ENCODE measurements at places on chromosomes 4 and X. TPM values are rescaled to one million over a fixed set of nuclear protein-coding genes. Genes with fewer than 3 reads are reported as not detected.

DNA sequence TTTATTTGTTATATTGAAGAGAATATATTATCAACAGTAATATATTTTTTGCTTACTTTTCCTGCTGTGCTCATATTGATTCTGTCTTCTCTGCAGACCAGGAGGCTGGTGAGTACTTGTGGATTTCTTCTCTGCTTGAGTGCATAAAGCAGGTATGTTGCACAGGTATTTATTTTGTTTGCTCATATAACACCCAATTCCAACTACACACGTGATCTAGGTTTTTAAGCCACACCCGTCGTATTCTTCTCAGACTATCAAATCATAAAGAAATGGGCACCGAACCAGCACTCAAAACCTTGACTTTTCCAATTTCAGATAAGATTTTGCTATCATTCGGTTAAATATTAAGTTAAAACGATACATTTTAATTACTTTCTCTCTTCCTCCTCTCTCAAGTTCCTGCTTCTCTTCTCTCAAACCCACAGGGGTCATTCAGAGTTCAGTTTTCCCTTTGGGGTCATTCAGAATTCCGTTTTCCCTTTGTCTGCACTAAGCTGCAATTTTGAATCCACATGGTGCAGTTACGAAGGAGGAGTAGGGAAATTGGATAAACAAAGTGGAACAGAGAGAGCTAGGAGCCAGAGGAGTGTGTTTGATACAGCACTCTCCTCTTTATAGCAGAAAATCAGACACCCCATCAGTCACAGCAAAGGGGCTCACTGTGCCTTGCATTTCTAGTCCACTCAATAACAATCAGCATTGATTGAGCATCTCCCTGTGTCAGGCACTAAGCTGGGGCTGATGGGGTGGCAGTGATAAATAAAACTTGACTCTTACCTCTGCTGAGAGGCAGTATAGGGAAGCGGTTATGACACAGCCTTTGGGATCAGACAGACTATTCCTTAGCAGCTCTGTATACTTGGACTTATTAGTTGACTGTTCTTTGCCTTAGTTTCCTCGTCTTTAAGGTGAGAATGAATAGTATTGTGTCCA, at the start of gene ADH1C:
TSS of gene ADH1C (minus strand) at position 145 of the 936 bp plus-strand sequence. CDS start at position 74, 71 bp downstream.
- ATAC-seq, result no peak

The FRMD7 gene
- total RNA-seq, result not detected

DNA sequence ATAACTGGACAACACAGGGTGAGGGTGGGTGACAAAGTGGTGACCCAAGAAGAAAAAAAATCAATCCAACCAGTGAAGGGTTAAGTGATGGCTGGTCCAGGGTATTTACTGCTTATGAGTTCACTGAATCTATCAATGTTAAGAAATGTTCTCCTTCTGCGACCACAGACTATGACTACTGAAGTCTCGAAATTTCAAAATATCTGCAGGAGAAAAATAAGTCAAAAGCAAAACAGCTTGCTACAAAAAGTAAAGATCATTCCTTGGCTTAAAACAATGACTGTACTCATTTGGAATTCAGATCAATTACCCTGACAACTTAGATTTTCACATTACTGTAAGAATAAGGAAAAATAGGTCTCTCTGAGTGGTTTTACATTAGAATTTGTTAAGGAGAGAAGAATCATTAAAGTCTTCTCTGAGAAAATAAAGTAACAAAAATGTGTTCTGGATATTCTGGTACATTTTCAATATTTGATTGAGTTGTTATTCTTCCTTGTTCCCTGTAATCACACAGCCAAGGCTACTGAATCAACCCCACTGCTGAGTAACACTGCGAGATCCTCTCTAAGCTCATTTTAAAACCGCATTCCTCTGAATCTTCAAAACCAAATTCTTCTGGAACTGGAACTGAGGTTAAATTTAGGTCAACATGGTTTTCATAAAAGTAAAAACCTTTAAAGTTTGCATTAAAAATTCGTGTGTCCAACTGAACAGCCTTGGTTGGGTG, 22.7 kb downstream of the SMPX start:
- no peak for ATAC-seq

DNA sequence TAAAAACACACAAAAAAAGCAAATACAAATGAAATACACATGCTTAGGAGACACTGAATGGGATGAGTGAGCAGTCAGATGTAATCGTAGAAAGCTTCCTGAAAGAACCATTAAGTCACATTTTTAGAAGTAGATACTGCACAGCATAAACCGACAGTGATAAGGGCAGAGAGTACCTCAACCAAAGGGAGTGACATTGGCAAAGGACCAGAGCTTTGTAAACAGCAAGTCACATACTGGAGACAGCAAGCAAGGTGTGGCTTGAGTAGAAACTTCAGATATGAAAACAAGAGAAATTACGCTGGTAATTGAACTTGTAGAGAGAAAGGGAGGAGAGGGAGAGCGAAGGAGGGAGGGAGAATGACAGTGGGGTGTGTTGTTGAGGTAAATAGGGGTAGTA, 92.0 kb downstream of the CHRDL1 start:
- no peak for ATAC-seq

DNA sequence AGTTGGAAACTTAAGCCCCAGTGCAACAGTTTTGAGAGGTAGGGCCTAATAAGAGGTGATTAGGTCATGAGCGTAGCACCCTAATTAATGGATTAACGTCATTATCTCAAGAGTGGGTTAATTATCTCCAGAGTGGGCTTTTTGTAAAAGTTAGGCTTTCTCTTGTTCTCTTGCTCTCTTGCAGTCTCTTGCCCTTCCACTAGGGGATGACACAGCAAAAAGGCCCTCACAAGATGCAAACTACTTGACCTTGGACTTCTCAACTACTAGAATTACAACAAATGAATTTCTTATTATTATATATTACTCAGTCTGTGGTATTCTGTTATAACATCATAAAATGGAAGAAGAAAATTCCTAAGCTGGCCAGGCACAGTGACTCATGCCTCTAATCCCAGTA, 22.1 kb upstream of the NDST3 start:
- ATAC-seq, result no peak

The ADH6 gene
- total RNA-seq, result not detected

DNA sequence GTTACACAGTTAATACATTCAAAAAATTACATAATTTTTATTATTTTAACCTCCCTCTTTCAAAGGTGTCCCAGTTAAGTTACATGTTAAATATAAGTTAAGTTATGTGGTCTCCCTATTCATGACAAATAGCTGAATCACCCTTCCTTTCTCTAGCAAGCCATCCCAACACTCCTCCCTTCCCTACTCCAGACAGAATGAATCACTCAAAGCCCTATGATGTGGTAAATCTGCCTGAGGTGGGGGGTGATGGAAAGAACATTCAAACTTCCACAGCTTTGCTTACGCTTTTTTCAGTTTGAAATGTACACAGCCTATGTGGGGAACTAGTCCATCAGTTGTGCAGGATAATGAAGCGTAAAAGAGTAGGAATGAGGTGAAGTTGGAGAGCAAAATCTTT, 90.2 kb downstream of the CXCL13 start:
- no peak for ATAC-seq

GRCh38 chrX:72141372-72142004, 9.8 kb upstream of the RTL5 start:
- ATAC-seq, result no peak

GRCh38 chrX:122517786-122518185, 666.3 kb upstream of the GRIA3 start:
- ATAC-seq, result no peak

The FAM133A gene
- 0.12 TPM for total RNA-seq

DNA sequence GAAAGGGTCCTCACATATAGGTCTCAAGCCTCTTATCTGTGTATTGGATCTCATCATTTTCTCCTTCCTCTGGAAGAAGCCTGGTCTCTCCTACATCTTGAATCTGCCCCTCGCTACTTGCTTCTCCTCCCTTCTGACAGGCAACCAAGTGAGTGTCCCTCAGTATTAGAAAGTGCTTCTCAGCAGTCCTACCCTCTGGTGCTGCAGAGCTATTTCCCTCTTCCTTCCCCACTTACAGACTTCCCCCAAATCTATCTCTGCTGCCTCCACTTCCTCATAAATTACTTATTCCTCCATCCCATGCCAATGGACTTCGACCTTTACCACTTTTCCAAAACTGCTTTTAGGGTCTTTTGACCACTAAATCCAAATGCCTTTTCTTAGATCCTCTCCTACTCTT, 129.1 kb upstream of the NAP1L5 start:
- no peak for ATAC-seq

DNA sequence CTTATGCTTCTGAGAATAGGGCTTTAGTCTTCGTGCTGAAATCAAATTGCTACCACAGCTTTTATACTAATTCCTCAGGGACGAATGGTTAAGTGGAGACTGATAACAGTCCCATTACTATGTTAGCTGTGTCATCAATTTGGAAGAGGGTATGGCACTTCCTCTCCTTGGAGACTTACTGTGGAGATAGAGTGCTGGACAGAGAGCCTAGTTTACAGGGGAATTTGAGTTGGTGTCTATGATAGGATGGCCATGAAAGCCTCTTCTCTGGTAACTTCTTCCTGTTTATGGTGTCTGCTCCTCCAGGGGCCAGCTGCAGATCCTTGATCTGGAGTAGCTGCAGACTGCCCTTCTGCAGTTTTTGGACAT, 167.7 kb downstream of the ZNF518B start:
- no peak for ATAC-seq

GRCh38 chrX:40227125-40227524, 129.4 kb upstream of the BCOR start:
- ATAC-seq, result no peak

The PDCL2 gene
- total RNA-seq, result not detected

DNA sequence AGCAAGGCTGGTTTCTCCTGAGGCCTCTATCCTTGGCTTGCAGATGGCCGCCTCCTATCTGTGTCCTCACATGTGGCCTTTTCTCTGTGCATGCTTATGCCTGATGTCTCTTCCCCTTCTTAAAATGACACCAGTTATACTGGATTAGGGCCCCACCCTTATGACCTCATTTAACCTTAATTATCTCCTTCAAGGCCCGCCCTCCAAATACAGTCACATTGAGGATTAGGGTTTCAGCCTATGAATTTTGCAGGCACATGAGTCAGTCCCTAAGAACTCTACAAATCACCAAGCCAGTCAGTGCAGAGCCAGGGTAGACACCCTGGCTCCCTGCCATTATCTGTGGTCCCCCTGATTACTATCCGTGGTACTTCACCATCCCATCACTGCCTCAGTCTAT, 51.6 kb downstream of the MAML3 start:
- no peak for ATAC-seq

DNA sequence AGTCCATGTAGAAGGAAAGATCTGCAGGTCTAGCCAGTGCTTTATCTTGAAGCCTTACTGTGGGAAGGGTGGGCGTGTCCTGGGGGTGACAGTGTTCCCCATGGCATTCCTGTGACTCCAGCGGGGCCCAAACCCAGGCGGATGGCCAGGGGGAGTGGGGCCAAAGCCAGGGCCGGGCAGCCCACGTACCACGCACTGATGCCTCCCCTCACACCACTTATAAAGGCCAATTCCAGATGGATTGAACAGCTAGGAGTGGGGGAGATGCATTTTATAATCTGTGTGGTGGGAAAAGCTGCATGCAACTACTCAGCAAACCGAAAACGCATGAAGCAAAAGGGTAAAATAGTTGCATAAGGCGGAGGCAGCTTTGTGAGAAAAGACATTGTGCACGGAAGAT, 36.4 kb downstream of the NELFA start:
- ATAC-seq, result no peak

The F9 gene
- total RNA-seq, result not detected

DNA sequence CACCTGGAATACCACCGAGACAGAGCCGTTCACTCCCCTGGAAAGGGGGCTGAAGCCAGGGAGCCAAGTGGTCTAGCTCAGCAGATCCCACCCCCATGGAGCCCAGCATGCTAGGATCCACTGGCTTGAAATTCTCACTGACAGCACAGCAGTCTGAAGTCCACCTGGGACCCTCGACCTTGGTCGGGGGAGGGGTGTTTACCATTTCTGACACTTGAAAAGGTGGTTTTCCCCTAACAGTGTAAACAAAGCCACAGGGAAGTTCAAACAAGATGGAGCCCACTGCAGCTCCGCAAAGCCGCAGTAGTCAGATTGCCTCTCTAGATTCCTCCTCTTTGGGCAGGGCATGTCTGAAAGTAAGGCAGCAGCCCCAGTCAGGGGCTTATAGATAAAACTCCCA, 243.2 kb downstream of the RASL11B start:
- ATAC-seq, result no peak

The PPP1R2C gene
- total RNA-seq, result not detected

DNA sequence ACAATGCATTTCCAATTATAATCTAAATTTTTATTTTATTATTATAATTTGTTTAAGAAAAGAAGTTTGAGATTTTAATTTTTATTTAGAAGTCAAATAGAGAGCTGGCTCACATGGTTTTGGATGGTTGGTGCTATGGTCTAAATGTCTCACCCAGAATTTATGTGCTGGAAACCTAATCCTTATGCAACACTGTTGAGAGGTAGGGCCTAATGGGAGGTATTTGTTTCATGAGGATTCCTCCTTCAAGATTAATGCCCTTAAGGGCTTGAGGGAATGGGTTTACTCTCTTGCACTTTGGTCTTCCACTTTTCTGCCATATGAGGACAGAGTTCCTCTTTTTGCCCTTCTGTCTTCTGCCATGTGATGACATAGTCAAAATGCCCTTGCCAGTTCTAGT, 960.5 kb upstream of the IGFBP7 start:
- no peak for ATAC-seq

DNA sequence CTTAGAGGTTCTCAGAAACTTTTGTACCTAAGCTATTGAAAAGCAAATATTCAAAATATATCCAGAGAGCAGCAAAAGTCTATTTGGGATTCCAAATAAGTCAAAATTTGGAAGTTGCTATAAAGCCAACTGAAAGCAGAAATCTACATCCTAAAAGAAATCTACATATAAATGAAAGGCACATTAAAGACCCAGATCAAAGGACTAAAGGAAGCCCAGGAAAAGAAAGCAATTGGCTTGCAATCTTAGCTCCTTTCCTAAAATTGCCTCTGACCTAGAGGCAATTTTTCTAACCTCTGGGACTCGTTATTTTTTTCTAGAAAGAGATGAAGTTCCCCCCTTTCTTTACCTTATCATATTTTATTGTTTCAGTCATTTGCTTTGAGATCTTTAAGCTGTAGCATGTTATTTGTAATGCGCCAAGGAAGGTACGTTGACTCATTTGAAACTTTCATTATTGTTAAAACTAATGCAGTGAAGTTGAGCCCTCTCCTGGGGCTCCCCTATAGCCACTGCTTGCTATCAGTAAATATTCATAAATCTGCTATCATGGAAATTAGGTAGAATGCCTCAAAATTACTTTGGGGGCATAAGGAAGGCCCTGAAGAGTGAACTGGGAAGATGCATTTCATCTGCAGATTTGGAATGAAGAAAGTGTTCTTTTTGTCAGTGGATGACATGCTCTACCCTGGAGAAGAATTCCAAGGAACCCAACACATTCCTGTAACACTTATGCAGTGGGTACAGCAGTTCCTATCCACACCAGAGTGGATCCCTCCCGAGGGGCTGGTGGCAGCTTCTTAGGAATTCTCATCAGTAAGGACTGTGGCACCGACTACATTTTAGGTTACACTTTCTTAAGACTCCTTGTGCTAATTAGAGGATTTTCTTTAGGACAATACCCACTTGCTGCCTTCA, 177.8 kb upstream of the IGFBP7 start:
- ATAC-seq, result no peak

The SGMS2 gene
- total RNA-seq, result 331 TPM

- ATAC-seq, result no peak
These were observed 96.4 kb upstream of the TRPC5OS start for GRCh38 chrX:111779582-111779981.

GRCh38 chrX:137234651-137235402, 201.0 kb upstream of the GPR101 start:
- ATAC-seq, result no peak

The SHROOM4 gene
- total RNA-seq, result 15.1 TPM

- no peak for ATAC-seq
These were observed 104.7 kb upstream of the KLHL13 start for GRCh38 chrX:118221270-118221669.

The C4orf50 gene
- 0.16 TPM for total RNA-seq

The TMSB15A gene
- total RNA-seq, result not detected

Measured in gastroesophageal sphincter (tissue), 4 donors.